NCI-H526 (cell line): ENCODE measurements at places on chromosomes 6 and 20.
A peak's percentile ranks its signal among the peaks of the same experiment; 100 is the strongest.

DNA sequence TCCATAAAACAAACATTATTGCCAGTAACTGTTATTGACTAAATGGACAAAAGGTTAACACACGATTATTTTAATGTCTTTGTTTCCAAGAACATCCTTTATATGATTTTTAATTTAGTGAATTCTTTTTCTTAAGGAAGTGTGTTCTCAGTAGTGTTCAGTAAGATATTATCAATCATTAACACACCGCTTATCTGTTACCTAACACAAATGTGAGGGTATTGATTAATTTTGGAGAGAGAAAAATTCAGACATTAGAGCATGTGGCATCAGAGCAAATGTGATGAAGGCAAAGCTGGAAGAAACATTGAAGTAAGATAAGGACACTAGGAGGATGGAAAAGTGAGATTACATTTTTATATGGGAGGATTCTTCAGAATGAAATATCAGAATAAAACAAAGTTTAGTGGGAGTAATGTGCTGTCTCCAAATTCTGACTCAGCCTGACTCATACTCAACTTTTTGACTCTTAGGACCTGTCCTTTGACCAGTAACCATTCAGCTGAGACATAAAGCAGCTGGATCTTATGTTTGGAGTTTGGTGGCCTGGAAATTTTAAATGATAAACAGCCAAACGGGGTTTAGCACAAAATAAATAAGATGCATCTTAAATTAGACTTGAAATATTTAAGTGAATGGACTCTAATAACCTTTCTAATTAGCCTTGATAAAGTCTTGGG, 348.6 kb downstream of the CD109 start:
- DNase-seq: no peak

DNA sequence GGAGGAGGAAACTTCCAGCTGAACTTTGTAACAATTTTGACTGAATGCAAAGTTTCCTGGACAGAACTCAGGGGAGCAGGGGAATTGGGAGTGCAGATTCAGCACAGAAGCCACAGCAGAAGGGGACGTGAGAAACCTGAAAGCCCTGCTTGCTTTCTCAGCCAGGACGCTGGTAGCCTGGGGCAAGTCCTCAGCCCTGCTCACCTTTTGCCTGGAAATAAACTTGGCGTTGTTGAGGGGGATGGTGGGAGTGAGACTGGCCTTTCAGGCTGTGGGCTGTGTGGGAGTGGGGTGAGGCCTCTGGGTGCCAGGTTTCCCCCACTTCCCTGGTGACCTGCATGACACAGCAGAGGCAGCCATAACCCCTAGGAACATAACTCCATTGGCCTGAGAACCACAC, 238.1 kb upstream of the HS3ST5 start:
- no peak for DNase-seq

DNA sequence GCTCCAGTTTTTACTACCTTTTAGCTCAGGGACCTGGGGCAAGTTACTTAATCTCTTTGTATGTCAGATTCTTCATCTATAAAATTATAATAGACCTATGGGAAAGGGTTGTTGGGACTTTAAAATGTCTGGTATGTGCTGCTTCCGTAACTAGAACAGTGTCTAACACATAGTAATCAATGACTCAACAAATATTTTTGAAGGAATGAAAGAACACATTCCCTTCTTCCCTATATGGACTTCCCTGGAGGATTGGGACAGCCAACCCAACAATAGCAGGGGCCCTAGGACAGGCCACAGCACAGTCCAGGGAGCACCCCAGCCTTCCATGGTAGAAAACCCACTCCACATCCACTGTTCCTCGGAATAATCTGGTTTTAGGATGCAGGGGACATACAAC, 50.7 kb upstream of the TPD52L1 start:
- no peak for DNase-seq

DNA sequence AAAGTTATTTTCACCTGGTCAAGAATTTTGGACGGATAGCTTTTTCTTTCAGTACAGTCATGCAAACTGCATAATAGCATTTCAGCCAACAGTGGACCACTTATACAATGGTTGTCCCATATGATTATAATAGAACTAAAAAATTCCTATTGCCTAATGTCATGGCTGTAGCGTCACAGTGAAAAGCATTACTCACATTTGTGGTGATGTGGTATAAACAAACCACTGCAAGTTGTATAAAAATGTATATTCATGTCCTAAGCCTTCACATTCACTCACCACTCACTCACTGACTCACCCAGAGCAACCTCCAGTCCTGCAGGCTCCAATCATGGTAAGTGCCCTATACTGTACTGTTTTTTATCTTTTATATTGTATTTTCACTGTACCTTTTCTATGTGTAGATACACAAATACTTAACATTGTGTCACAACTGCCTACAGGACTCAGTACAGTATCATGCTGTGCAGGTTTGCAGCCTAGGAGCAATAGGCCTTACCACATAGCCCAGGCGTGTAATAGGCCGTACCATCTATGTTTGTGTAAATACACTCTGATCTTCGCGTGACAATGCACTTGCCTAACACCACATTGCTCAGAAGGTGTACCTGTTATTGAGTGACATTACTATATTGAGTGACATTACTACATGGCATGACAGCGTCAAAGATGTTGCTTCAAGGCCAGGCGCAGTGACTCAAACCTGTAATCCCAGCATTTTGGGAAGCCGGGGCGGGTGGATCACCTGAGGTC, 17.9 kb downstream of the ABHD12 start:
- DNase-seq: no peak

- peak; percentile 85 for DNase-seq
Measured at GRCh38 chr6:2715737-2716136, 35.0 kb downstream of the MYLK4 start.

GRCh38 chr6:56756219-56756789, 113.6 kb upstream of the DST start:
- no peak for DNase-seq

- DNase-seq: no peak
Measured at GRCh38 chr6:30781743-30782424, 37.5 kb upstream of the IER3 start.

DNA sequence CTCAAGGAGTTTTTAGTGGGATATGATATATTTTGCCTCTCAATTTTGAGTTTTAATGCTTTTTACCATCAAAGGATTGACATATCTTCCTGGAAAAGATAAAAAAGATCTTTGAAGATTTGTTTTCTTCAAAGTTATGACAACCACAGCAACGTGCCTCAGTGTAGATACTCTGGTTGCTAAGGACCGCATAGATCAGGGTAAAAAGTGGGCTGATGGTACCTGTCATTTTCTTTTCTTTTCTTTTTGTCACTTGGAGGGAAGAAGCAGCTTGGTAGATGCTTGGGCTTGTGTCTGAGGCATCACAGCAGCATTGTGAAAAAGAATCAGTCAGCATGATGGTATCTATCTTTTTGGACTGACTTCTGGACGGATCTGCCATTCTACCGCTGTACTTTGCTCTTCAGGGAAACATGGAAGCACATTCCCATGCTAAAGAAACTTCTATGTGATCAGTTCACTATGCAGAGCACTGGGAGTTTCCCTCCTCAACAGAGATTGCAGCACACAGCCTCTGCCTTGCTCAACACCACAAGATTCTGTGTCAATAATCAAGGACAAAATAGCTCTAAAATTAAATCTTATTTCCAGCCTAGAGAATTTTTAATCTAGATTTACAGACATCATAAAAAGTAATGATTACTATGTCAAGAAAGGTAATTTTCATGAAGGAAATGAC, 54.8 kb upstream of the SGK1 start:
- no peak for DNase-seq
